ENCODE measurements at places on chromosomes 5 and 9. TPM values are rescaled to one million over a fixed set of nuclear protein-coding genes. Genes with fewer than 3 reads are reported as not detected.

SLC36A2 gene
- not detected for total RNA-seq

GRCh38 chr5:142810081-142810480 lies 39.9 kb downstream of the ARHGAP26 start:
- H3K27ac ChIP-seq, result no peak overlapping the region
- no peaks in the 10 kb centered on the region for H3K36me3 ChIP-seq
- peaks cover 45% of the 10 kb centered on the region for H3K4me1 ChIP-seq
- H3K4me3 ChIP-seq, result no peak overlapping the region

DNA sequence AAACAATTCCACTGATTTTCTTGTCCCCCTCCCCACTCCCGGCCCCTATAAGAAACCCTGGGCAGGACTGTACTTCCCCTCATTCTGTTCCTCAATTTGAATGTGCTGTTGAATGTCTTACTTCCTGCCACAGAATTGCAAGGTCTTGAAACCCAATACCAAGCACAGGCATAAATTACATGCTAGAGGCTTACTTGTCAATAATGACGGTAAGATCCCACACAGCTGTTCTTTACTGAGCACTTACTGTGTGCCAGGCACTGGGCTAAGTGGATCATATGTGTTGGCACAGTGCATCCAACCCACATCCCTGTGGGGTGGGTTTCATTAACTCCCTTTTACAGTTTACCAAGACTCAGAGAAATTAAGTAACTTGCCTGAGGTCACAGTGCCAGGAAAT lies 63.4 kb downstream of the MVB12B start:
- no peak overlapping the region for H3K4me3 ChIP-seq
- DNase-seq, result no peak
- peaks cover 37% of the 10 kb centered on the region for H3K36me3 ChIP-seq
- no peak overlapping the region for H3K27ac ChIP-seq

PPP3R2 gene
- not detected for total RNA-seq

Data from osteocyte (in vitro differentiated cells).